ENCODE measurements at places on chromosomes 16 and 17. TPM values are rescaled to one million over a fixed set of nuclear protein-coding genes. Genes with fewer than 3 reads are reported as not detected.

GRCh38 chr17:75645889-75646637 is 12.8 kb downstream of the SMIM5 start:
- H3K27ac ChIP-seq, result peak overlapping the region; percentile 89
- H3K4me1 ChIP-seq, result peaks cover 3% of the 10 kb centered on the region
- no peaks in the 10 kb centered on the region for H3K36me3 ChIP-seq

DNA sequence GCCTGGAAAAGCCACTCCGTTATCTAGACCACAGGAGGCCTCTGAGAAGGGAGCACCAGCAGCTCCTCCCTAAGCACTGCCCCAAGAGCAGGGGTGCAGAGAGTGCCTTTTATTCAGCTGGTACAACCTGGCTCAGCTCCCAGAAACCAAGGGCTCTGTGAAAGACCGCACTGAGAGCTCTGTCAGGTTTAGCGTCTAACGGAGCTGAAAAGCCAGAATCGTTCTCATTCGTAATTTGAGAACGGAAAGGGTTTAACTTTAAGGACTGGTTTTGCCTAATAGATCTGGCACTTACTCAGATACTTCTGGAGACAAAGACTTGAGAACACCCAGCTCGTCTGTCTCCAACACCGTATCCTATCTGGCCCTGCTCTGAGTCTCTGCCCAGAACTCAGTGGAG is 13.5 kb downstream of the MPG start:
- no peak overlapping the region for H3K4me3 ChIP-seq
- peaks cover 60% of the 10 kb centered on the region for H3K36me3 ChIP-seq
- H3K27ac ChIP-seq, result no peak overlapping the region
- H3K4me1 ChIP-seq, result no peaks in the 10 kb centered on the region

DNA sequence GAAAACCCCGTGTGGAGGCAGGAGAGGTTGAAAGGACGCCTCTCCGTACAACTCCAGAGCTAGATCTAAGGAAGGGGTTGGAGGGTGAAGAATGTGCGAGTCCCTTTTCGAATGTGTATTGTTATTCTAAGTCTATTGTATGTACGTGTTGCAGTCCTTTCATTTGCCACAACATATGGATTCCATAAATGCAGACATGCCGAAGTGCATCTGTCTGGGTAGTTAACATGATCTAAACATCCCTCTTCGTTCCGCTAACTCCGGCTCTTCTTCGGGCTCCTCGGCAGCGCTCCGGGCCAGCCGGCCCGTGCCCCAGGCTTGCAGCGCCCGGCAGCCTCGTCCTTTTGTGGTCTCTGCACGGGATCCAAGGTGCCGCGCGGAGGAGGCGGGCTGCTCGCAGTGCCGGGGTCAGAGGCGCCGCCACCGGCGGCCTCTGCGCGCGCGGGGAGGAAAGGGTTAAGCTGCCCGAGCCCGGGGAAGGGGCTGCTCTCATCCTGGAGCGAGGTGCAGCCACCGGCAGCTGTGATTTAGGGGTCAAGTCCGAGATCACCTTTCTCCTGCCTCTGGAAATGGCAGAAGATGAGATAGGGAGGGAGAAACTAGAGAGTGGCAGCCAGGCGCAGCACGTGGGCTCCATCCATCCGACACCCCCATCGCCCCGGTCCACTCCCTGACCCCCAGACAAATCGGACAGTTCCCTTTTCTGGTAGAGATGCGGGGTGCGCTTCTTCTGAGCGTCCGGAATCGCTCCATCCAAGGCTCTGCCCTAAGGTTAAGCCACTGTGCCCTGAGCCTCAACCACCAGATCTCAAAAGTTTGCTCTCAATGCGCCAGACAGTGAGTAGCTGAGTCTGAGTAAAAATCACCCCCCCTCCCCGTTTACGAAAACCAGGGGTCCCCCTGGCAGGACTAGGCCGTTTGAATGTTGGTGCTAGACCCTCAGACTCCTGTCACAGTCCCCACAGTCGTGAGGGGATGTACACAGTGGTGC is 15.1 kb upstream of the ZFHX3 start:
- H3K27me3 ChIP-seq, result peaks cover 88% of the 10 kb centered on the region
- no peaks in the 10 kb centered on the region for H3K36me3 ChIP-seq
- no peak overlapping the region for H3K4me3 ChIP-seq
- DNase-seq, result no peak

DNA sequence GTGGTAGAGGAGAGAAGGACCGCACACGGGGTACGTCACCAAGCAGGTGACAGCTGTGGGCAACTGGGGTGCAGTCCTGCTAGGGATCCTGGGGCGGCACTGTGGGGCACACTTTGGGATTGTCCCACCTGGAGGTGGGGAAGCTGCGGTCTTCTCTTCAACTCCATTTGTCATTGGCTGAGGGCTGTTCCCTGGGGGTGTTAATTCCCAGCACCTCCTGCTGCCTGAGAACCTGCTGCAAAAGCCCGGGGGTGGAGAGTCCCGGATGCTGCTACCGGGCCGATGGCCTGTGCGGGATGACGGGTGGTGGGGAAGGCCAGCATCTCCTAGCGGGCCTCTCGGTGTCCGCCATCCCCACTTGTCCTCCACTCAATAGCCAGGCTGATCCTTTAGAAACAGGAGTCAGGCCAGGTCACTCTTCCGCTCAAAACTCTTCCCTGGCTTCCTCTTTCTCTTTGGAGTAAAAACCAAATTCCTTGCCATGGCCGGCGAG is 100.2 kb downstream of the CYLD start:
- H3K4me3 ChIP-seq, result no peak overlapping the region
- H3K4me1 ChIP-seq, result peaks cover 8% of the 10 kb centered on the region
- H3K36me3 ChIP-seq, result no peaks in the 10 kb centered on the region
- no peak overlapping the region for H3K27ac ChIP-seq
- H3K27me3 ChIP-seq, result peaks cover 33% of the 10 kb centered on the region

DNA sequence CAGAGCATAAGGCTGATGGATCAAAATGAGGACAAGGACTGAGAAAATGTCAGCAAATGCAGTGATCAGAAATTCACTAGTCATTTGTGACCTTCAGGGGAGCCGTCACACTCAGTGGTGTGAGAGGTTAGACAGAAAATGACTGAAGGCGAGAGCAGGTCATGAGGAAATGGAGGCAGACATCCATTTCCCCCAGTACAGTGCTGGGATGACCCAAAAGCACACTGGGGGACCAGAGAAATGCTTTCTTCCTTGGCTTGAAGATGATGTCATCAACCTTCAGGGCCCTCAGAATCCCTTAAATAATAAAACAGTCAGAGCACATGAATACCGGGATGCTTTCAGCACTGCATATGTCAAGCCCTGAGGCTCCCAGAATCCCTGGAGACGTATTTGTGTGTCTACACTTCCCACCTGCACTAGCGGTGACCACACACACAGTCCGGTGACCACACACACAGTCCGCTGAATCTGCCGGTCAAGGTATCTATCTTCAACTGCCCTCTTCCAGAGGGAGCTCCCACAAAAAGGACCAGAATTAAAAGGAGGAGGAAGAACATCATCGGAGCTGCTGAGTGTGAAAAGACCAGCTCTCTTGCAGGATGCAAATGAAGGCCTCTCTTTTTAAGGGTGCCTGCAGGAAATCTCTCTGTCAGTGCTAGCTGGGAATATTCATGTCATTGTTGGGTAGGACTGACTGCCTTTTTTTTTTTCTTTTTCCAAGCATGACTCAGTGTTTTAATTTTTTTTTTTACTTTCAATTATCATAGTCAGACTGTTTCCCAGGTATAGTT is 8.2 kb downstream of the UBE2O start:
- peaks cover 35% of the 10 kb centered on the region for H3K4me1 ChIP-seq
- no peak overlapping the region for H3K4me3 ChIP-seq
- H3K36me3 ChIP-seq, result no peaks in the 10 kb centered on the region
- no peaks in the 10 kb centered on the region for H3K27me3 ChIP-seq

DNA sequence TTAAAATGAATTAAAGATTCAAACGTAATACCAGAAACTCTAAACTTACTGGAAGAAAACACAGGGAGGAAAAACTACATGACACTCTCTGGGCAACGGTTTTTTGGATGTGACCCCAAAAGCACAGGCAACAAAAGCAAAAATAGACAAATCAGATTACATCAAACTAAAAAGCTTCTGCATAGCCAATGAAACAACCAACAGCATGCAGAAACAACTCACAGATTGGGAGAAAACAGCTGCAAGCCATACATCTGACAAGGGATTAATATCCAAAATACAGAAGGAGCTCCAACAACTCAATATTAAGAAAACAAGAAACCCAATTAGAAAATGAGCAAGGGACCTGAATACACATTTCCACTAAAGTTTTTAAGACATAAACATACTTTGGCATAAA is 69.2 kb upstream of the ALOX12 start:
- no peaks in the 10 kb centered on the region for H3K27me3 ChIP-seq
- H3K36me3 ChIP-seq, result no peaks in the 10 kb centered on the region
- no peak overlapping the region for H3K27ac ChIP-seq
- H3K4me3 ChIP-seq, result no peak overlapping the region
- H3K4me1 ChIP-seq, result no peaks in the 10 kb centered on the region

SYNGR2 gene
- 192 TPM for total RNA-seq

DNA sequence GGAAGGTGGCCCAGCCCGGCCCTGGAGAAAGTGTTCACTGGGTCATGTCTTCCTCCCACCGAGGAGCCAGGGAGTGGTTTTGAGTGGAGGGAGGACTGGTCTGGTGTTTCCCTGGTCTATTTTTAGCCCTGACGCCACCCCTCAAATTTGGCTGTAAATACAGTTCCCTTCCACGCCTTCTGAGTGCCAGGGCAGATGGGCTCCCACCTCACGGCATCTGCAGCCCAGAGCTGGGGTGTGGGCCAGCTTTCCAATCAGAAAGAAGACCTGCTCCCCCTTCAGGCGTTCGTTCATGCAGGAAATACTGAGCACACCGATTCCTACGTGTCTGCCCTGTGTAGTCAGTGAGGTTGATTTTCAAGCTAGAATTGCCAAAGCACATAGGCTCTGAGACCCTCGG is 53.7 kb downstream of the SNX20 start:
- no peaks in the 10 kb centered on the region for H3K27me3 ChIP-seq
- no peak overlapping the region for H3K27ac ChIP-seq
- no peaks in the 10 kb centered on the region for H3K36me3 ChIP-seq

GRCh38 chr17:79678091-79678735 is 52.5 kb upstream of the ENPP7 start:
- H3K4me1 ChIP-seq, result no peaks in the 10 kb centered on the region
- H3K4me3 ChIP-seq, result no peak overlapping the region
- DNase-seq, result peak; percentile 57
- H3K27me3 ChIP-seq, result no peaks in the 10 kb centered on the region

KRT28 gene
- total RNA-seq, result not detected

DNA sequence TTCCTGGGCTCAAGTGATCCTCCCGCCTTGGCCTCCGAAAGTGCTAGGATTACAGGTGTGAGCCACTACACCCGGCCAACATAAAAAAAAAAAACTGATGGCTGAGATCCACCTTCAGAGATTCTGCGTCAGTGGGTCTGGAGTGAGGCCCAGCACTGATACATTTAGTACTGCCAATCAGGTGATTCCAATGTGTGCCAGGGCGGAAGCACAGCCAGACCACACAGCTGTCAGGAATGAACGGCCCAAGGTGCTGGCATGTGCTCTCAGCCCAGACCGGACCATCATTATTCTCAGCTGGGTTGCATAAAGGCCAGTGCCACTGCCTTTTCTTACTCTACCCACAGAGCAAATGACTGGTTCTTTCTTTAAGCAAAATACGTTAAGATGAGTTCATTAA is 1.2 kb upstream of the BCO1 start:
- no peaks in the 10 kb centered on the region for H3K27me3 ChIP-seq
- H3K4me3 ChIP-seq, result no peak overlapping the region
- peaks cover 3% of the 10 kb centered on the region for H3K4me1 ChIP-seq
- no peak for DNase-seq
- H3K36me3 ChIP-seq, result no peaks in the 10 kb centered on the region

SP6 gene
- total RNA-seq, result 1.5 TPM

MPP2 gene
- total RNA-seq, result 1.7 TPM

RNU2-1 gene
- total RNA-seq, result 6,821 TPM

DNA sequence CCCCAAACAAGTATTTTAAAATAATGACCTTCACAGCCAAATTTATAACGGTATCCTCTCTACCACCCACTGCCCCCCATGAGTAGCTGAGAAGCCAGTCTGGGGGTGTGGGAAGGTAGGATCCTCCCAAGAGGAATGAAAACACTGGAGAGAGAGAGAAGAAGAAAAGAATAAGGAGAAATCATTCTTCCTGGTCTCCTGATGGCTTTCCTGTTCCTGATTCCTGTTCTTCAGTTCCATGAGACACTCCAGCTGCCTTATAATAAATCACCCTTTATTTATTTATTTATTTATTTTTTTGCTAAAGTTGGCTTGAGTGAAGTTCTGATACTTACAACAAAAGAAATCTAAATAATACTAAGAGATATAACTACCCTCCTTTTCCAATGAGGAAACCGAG is 56.4 kb upstream of the FAM20A start:
- DNase-seq, result no peak
- H3K27ac ChIP-seq, result no peak overlapping the region
- H3K4me1 ChIP-seq, result no peaks in the 10 kb centered on the region
- no peaks in the 10 kb centered on the region for H3K27me3 ChIP-seq
- no peak overlapping the region for H3K4me3 ChIP-seq

- no peak overlapping the region for H3K27ac ChIP-seq
- H3K27me3 ChIP-seq, result peaks cover 96% of the 10 kb centered on the region
- peaks cover 7% of the 10 kb centered on the region for H3K36me3 ChIP-seq
- peaks cover 37% of the 10 kb centered on the region for H3K4me1 ChIP-seq
- peak overlapping the region; percentile 46 for H3K4me3 ChIP-seq
Measured at GRCh38 chr17:39739885-39740356, 2.2 kb downstream of the GRB7 start.

- peak; percentile 88 for DNase-seq
- no peaks in the 10 kb centered on the region for H3K36me3 ChIP-seq
- peaks cover 10% of the 10 kb centered on the region for H3K4me1 ChIP-seq
- peaks cover 35% of the 10 kb centered on the region for H3K27me3 ChIP-seq
Measured at GRCh38 chr17:16491703-16492612, at the start of gene LRRC75A. Gene LRRC75A, minus strand, starts transcription at chr17:16492193. Its CDS starts 203 bp downstream, at chr17:16491990.

SMARCD2 gene
- 59.2 TPM for total RNA-seq

DNA sequence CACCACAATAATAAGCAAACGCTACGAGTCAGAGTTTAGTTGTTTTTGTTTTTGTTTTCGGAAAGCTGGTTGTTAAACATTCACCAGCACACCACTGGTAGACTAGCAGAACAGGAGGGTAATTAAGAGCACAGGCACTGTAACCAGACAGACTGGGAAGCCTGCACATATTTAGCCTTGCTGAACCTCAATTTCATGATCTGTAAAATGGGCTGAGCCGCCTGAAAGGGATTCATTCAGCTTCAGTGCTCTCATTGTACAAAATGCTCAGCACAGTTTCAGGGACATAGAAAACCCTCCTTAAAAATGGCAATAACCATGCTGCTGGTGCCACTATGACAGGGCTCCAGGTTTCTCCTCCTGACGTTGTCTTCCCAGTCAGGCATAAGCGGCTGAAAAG is 66.4 kb downstream of the TMEM114 start:
- DNase-seq, result no peak
- H3K4me1 ChIP-seq, result no peaks in the 10 kb centered on the region
- no peaks in the 10 kb centered on the region for H3K36me3 ChIP-seq
- no peaks in the 10 kb centered on the region for H3K27me3 ChIP-seq
- no peak overlapping the region for H3K4me3 ChIP-seq

Measured in left lung (tissue), 14 donors.